Putamen (tissue), 1 donor: ENCODE measurements at places on chromosomes 4 and X.

GRCh38 chr4:6724421-6725111, 8.6 kb downstream of the BLOC1S4 start:
- no peak for DNase-seq

DNA sequence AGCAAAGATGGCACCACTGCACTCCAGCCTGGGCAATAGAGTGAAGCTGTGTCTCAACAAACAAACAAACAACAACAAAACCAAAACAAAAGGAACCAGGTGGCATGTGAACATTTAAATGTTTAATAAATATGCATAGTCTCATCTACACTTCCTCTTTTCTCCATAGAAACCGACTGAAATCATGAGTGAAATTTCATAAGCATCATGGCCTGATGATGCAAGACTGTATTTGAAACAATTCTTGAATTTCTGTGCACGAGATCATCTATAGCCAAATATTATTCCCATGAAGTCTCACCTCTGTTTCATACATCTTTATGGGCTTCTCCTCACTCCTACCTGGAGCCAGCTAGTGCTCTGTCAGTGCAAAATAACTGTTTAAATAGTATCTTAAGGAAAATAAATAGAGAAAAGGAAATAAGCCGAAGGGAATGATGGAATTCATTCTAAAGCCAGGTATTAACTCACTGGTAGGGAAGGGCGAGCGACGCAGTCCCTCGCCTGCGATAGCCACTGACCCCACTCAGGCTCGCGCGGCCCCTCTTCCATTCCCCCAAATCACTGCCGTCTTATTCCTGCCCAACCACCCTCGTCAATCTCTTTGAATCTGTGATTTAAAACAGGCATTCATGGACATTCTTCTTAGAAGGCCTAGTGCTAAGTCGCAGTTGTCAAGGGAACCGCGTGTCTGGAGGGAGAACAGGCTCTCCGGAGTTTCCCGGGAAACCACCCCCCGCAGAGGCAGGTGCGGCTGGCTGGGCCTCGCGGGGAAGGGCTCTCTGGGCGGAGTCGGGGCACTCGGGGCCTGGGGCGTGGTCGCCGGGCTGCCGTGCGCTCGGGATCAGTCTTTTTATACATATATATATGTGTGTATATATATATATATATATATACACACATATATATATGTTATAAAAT, 52.4 kb upstream of the TRIM2 start:
- DNase-seq: no peak

GRCh38 chr4:1414831-1415680, 8.8 kb upstream of the NKX1-1 start:
- no peak for DNase-seq

DNA sequence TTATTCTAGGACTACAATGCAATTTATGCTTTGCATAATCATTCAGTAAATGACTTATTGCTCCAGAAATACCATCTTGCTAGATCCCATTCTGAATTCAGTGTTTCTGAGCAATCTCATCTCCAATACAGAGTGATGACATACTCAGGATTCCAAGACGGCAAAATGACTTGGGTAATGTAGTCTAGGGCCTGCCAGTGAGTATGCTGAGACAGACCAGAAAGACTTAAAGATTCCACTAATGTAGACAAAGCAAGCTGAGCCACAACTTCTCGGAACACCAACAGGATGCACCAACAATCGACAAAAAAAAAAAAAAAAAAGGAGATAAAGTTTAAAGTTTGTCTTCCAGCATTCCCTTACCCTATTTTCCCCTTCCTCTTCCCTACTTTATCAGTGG, 919 bp upstream of the SEC24B start:
- no peak for DNase-seq

DNA sequence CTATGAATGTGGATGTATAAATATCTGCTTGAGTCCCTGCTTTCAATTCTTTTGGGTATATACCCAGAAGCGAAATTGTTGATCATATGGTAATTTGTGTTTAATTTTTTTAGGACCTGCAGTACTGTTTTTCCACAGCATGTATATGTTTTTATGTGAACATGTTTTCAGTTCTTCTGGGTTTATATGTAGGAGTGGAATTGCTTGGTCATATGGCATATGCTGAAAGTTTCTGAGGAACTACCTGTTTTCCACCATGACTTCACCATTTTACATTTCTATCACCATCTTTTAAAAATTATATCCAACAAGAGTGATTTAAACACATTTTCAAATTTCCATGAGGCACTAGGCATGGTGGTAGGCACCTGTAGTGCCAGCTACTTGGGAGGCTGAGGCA, 8.2 kb downstream of the PPAT start:
- no peak for DNase-seq

- no peak for DNase-seq
Measured at GRCh38 chr4:119540249-119540648, 88.4 kb downstream of the PDE5A start.
